Aorta (tissue), 5 donors: ENCODE measurements at places on chromosomes 5 and 9.

DNA sequence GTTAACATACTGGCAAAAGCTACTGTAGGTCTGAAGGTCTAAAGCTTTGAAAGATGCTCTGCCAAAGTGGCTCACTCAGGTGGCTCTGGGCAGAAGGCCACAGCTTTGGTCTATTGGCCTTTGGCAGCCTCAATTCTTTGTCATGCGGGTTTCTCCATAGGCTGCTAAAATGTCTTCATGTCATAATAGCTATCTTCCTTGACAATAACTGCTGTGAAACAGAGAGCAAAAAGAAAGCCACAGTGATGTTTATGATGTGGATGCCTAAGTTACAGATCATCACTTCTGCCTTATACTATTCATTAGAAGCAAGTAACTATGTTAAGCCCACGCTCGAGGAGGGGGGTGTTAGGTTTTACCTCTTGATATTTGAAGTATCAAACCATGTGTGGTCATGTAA, 906.1 kb upstream of the CDH9 start:
- no peak for DNase-seq

DNA sequence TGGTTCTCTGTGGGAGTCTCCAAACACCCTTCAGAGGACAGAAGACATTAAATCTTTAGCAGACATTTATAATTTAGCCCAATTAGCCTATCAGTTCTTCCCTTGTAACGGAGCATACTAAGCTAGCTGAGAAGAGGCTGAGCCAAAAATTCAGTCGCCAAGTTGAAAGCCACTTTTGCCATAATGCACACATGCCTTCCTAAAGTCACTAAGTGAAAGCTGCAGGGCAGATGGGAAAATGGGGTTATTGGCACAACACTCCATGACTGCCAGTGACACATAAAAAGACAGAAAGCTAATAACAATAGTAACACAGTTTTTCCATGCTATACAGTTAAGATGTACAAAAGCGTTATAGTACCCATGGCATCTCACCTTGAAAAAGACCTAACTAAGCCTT, 176.2 kb downstream of the DIRAS2 start:
- DNase-seq: no peak

- DNase-seq: no peak
These were observed 19.6 kb upstream of the C5orf47 start for GRCh38 chr5:173969167-173970049.

DNA sequence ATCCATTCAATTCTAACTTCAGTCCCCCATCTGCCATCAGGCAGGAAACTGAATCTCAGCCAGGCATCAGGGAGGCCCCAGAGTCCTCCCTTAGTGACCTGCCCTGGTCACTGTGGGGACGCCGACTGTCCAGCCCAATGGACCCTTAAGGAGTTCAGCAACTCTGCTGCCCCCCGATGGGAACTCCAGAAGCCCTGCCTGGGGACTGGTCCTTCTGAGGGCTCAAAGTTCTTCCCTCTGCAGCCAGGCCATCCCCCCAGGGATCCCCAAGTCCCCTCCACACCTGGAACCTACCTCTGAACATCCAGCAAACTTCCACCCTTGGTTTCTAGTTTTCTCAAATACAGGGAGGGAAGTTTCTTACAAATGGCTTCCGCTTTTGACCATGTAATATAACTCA, 76.8 kb downstream of the UBE2QL1 start:
- DNase-seq: no peak

- no peak for DNase-seq
These were observed 10.6 kb upstream of the PRLR start for GRCh38 chr5:35240892-35241291.

- DNase-seq: no peak
These were observed 527.5 kb upstream of the ARRDC3 start for GRCh38 chr5:91910655-91911054.

GRCh38 chr9:37956904-37957663, 53.2 kb upstream of the SLC25A51 start:
- DNase-seq: peak; percentile 26

GRCh38 chr5:179553875-179554274, 3.5 kb downstream of the RUFY1 start:
- DNase-seq: peak; percentile 52

GRCh38 chr9:76866689-76867088, 39.2 kb downstream of the PRUNE2 start:
- DNase-seq: peak; percentile 62

- DNase-seq: no peak
These were observed 35.6 kb upstream of the SEMA4D start for GRCh38 chr9:89533411-89534095.

DNA sequence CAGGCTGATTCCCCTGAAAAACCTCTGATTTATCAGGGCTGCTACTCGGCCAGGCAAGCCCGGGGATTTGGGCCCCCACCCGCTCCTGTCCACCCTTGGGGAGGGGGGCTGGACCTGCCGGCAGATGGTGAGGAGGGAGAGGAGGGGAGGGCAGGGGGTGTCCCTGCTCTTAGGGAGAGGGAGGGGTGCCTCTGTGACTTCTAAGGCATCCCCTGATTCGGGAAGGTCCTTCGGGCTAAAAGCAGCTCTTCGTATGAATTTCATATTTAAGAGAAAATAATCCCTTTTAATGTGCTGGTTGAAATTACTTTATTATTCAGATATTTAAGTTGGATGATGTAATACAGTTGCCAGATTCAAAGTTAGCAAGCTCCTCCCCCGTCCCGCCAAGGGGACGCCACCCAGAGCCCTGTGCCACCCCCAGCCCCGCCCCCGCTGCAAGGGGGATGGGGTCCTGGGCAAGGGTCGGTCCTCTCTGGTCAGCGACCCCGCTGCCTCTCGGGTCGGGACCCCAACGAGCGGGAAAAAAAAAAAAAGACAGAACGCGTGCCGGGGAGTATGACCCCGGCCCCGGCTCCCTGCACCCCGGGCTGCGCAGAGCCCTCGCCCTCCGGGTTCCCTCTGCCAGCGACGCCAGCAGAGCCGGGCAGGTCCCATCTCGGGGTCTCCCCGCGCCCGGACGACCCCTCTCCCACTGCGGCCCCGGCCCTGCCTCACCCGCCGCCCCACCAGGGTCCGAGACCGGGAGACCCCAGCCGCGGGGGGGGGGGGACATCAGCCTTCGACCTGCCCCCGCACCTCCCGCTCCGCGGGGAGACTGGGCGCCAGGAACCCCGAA, 12.4 kb downstream of the LHX3 start:
- no peak for DNase-seq

- no peak for DNase-seq
These were observed 205.6 kb downstream of the C9orf50 start for GRCh38 chr9:129414993-129415941.

- DNase-seq: no peak
These were observed 81.4 kb downstream of the EDIL3 start for GRCh38 chr5:84303315-84303714.

GRCh38 chr5:132464156-132464939, 26.2 kb downstream of the IRF1 start:
- DNase-seq: peak; percentile 58

GRCh38 chr9:34958411-34958982, 412 bp downstream of the PHF24 start:
- no peak for DNase-seq

DNA sequence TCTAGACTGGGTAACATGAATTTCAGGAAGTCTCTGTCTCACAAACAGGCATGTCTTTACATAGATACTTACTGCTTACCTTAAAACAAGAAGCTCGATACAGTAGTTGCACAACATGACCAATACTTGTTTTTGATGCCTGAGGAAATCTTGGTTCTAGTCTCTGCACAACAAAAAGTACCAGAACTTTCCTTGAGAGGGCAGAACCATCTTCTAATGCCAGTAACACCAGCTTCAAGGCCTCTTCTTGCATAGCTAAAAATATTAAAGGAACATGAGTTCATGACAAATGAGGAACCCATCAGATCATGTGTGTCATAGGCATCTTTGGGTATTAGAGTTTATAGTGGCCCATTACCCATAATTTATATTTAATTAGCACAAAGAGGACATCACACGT, 22.0 kb downstream of the RC3H2 start:
- no peak for DNase-seq

GRCh38 chr5:88769165-88769564, 113.8 kb downstream of the MEF2C start:
- no peak for DNase-seq

GRCh38 chr5:1951165-1951816, 68.6 kb upstream of the IRX4 start:
- DNase-seq: no peak

GRCh38 chr5:104345222-104346016, 782.8 kb upstream of the NUDT12 start:
- no peak for DNase-seq

DNA sequence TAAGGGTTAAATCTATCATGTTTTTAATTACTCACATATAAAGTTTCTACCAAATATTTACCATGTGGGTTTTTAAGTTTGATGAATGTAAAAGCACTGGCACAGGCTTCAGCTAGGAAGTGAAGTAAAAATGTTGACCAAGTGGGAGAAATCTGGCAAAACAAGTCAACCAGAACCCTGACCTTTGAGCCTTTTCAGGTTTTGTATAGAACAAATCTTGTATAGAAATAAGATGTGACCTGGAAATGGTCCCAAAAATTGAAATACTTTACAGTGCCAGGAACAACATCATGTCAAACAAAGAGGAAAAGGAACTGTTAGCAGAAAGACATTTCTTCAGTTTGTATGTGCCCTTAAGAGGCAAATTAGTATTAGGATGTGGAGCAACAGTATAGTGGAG, 137.6 kb downstream of the CCDC192 start:
- no peak for DNase-seq

- DNase-seq: no peak
These were observed 111.2 kb upstream of the FAM174A start for GRCh38 chr5:100424017-100424416.

DNA sequence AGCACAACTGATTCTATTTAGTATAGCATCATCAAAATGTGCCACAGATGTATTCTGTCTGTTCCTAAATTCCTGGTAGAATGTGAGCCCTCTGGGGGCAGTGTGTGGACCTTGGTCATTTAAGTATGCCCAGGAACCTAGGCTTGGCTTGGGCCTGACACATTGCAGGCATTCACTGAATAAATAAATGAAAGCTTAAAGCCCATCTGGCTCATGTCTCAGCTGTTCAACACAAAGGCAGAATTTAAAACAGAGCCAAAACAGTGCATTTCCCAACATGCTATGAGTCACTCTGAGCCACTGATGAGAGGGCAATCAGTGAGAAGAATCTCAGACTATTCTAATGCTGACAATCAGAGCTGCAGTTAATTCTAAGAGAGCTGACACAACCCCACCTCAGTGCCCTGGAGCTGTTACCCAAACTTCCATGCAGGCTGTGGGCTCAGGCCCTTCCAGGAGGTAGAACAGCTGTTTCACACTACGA, 8.1 kb downstream of the FAM193B start:
- DNase-seq: peak; percentile 69

- no peak for DNase-seq
These were observed 210.9 kb downstream of the C9orf152 start for GRCh38 chr9:109996936-109997580.

- DNase-seq: no peak
These were observed 601.5 kb downstream of the ANXA1 start for GRCh38 chr9:73753171-73753570.

- DNase-seq: no peak
These were observed 68.7 kb downstream of the RETREG1 start for GRCh38 chr5:16548115-16548514.

GRCh38 chr9:38680837-38681445, 39.0 kb downstream of the FAM240B start:
- no peak for DNase-seq
